ENCODE measurements at places on chromosomes 6 and 20. TPM values are rescaled to one million over a fixed set of nuclear protein-coding genes. Genes with fewer than 3 reads are reported as not detected.

SLC13A3 gene
- total RNA-seq, result 0.67 TPM

NR2E1 gene
- not detected for total RNA-seq

HAO1 gene
- total RNA-seq, result not detected

KAT14 gene
- total RNA-seq, result 19.9 TPM

DNA sequence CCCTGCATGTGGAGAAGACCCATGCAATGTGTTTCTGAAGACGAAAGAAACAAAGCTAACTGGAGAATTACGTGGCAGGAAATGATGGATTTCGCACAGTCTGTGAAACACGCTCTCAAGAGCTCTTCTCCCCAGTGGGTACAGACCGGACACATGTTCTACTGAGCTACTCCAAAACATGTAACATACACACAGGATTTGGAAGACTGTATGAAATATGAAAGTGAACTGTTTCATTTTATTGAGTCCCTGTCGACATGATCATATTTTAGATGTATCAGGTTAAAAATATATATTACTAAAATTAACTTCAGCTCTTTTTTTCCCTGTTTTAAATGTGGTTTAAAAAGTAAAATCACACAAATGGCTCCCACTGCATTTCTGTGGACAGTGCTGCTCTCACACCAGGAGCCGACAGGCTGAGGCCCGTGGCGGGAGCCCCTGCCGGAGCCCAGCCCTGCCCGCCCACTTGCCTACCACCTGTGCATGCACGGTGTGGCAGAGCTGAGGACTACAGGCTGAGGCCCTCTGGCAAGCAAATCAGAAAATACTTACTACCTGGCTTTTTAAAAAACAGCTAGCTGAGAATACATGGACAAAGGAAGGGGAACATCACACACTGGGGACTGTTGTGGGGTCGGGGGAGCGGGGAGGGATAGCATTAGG is 58.9 kb upstream of the NXT1 start:
- ATAC-seq, result no peak

- ATAC-seq, result no peak
Measured at GRCh38 chr6:72817208-72817607, 195.3 kb downstream of the KCNQ5 start.

DNA sequence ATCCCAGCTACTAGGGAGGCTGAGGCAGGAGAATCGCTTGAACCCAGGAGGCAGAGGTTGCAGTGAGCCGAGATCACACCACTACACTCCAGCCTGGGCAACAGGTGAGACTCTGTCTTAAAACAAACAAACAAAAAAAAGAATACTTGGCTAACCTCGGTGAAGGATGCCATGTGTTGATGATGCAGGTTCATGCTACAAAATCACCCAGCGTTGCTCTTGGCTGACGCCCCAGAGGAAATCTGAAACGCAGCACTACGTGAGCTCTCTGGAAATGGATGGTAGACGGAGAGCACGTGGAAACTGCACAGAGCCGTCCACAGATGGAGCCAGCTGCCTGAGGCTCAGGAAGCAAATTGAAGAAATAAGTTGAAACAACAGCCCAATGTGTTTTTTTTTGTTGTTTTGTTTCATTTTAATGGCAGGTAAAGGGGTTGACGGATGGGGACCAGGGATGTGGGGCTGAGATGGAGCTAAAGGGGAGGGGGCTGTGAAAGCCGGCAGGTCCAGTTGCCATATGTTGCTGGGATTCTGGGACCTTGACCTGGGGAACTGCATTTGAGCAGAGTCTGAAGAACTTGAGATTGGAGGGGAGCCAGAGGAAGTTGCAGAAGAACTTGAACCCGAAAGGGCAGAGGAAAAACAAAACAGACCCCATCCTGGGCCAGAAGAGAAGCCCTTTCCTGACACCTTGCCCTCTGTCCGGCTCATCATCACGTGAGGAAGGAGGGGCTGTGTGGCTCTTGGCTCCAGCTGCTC is 12.8 kb upstream of the MANBAL start:
- peak; percentile 84 for ATAC-seq

DNA sequence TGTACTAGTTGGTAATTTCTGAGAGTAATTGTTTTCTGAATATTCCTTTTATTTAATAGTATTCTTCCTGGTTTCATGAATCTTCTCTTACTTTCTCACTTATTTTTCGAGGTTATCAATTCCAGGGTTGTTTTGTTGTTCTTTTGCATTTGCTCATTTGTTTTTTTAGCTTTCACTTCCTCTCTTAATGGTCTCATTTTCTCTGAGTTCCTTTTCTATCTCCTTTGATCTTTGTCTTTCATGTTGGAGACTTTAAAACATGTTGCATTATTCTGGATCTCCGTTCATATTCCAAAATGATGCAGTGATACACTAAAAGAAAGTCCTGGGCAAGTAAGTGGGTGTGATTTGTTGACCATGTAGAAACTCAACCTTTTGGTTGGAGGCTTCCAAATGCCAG is 345.3 kb upstream of the SLC35B3 start:
- no peak for ATAC-seq

DNA sequence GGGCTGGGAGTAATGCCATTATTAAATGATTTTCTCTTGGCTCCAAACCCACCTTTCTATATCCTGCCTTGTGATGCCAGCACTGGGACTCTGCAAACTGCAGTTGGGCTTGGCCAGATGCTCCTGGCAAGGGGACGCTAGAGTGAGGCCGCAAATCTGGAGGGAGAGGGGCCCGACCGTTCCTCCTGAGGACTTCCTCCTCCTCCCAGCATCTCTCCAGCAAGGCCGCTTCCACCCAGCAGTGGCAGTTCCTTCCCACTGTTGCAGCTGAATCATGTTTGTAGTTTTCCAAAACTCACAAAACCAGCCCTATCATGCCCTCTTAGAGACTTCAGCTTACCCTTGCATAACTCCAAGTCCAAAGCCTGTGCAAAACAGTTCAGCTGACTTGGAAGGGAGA is 244.4 kb downstream of the FOXA2 start:
- no peak for ATAC-seq

Data from gastroesophageal sphincter (tissue), 4 donors.